ENCODE measurements at places on chromosomes 6 and 20. TPM values are rescaled to one million over a fixed set of nuclear protein-coding genes. Genes with fewer than 3 reads are reported as not detected.
A peak's percentile ranks its signal among the peaks of the same experiment; 100 is the strongest.

RIPOR2 gene
- total RNA-seq, result 2.0 TPM

SAMD3 gene
- total RNA-seq, result not detected

DNA sequence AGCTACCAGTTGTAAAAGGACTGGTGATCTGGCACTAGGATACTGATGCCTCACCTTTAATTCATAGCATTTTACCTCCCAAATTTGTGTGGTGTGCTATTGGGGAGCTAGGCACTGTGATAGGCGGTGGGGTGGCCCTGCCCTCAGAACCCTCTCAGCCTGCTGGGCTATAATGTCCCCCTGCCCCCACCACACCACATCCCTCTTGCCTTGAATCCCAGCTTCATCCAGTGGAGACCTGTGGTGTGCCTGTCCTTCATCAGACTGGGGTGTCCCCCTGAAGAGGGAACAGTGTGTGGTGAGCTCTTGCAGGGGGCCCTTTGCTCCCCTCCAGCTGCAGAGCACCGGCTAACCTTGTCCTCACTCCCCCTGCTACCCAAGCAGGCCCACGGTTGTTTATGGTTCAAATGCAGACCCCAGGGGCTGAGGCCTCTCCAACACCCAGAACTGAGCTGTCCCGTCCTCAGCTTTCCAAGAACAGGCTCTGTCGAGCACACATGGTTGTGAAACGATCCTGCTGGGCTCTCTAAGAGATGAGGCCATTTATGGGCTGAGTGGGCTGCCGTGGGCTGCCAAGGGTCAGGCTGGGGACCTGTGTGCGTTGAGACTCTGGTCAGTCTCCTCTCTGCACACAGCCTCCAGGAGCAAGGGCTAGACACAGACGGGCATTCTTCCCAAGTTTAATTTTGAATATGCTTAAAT lies 26.9 kb upstream of the VEGFA start:
- DNase-seq, result no peak

- DNase-seq, result no peak
These were observed 880.4 kb downstream of the EPHA7 start for GRCh38 chr6:92538926-92539325.

- no peak for DNase-seq
These were observed 240.9 kb upstream of the RREB1 start for GRCh38 chr6:6866656-6867403.

XKR7 gene
- not detected for total RNA-seq

DNA sequence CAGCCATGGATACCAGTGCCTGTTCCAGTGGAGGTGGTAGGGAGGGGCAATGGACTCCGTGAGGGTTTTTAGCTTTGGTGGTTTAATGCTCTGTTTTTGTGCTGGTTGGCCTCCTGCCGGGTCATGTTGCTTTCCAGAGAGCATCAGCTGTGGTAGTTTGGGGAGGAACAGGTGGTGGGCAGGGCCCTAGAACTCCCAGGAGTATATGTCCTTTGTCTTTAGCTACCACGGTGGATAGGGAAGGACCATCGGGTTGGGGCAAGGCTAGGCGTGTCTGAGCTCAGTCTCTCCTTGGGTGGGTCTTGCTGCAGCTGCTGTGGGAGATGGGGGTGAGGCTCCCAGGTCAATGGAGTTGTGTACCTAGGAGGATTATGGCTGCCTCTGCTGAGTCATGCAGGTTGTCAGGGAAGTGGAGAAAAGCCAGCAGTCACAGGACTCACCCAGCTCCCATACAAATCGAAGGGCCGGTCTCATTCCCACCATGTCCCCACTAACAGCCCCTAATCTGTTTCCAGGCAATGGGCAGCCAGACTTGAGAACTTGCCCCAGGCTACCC lies 38.9 kb downstream of the MRAP2 start:
- DNase-seq, result no peak

DNA sequence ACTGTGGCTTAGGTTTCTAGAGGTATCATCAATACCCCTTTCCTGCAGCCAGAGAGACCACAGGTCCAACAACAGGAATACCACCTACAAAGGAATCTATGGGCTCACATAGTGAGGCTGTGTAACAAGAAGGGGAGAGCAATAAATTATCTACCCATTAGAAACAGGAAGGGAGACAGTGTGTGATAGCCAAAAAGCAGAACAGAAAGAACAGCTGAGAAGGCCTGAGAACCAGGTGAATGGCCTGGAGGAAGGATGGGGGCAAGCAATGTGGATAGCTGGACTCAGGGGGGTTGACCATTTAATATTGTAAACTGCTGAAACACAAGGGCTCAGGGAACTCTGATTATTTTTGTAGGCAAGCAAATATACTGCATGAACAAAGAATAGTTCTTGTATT lies 628.2 kb downstream of the COL12A1 start:
- no peak for DNase-seq

DNA sequence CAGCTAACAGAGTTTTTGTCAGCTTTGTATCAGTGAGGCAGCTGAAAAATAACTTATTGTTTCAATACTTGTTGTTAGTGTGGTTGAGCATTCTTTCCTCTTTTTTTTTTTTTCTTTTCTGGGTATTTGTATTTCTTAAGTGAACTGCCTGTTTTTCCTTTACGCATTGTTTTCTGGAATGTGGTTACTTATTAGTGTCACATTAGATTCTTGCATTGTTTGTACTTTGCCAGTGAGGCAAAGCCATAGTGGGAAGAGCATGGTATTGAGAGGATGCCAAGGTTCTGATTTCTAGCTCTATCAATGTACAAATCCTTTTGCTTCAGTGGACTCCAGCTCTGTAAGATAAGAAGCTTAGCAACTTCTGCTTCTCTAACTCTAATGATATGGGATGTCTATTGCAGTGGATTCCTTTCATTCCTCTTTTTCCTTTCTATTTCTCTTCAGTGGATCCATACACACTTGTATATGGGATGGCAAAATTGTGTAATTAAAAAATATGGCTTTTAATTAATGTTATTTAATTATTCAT lies 3.9 kb downstream of the CDKAL1 start:
- DNase-seq, result no peak

LHFPL5 gene
- total RNA-seq, result not detected

SFTA2 gene
- total RNA-seq, result not detected

- no peak for DNase-seq
These were observed 29.6 kb downstream of the NPEPL1 start for GRCh38 chr20:58721951-58722778.

VAPB gene
- 75.3 TPM for total RNA-seq

- no peak for DNase-seq
These were observed 166.6 kb downstream of the PDSS2 start for GRCh38 chr6:107292715-107293271.

- peak; percentile 61 for DNase-seq
These were observed at the start of gene SDC4 for GRCh38 chr20:45347936-45348778. Gene SDC4 (minus strand): TSS chr20:45348424. CDS start chr20:45348384, 40 bp downstream.

- no peak for DNase-seq
These were observed 793.7 kb downstream of the GRIK2 start for GRCh38 chr6:102187186-102187585.

DNA sequence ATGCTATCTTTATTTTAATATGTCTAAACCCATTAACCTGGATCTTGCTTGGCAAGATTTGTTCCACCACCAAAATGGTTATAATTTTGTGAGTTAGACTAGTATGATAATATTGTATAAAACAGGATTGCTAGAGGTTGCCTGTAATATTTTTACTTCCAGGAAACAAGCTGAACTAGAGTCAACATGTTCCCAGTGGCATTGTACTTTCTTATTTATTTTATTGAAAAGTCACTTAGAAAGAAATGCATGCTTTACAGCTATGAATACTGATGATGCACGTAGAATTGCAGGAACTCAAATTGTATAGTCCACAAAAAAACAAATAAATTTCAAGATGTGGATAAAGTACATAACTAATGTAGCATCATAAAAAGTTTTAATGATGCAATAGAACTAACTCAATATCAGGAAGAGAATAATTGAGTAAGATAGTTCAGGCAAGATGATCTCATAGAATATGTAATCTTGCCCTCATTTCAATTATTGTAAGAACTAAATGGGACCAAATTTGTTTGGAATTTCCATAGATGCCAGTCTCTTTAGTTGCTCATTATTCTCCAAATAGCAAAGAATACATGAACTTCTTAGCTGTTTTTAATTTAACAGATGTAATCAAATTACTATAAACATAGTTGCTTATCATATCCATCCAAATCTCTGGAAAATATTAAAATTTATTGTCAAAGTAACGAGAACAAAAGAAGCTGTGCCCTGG lies 451.8 kb downstream of the COL12A1 start:
- DNase-seq, result no peak

- no peak for DNase-seq
These were observed 156.3 kb downstream of the ARID1B start for GRCh38 chr6:156933201-156934068.

DNA sequence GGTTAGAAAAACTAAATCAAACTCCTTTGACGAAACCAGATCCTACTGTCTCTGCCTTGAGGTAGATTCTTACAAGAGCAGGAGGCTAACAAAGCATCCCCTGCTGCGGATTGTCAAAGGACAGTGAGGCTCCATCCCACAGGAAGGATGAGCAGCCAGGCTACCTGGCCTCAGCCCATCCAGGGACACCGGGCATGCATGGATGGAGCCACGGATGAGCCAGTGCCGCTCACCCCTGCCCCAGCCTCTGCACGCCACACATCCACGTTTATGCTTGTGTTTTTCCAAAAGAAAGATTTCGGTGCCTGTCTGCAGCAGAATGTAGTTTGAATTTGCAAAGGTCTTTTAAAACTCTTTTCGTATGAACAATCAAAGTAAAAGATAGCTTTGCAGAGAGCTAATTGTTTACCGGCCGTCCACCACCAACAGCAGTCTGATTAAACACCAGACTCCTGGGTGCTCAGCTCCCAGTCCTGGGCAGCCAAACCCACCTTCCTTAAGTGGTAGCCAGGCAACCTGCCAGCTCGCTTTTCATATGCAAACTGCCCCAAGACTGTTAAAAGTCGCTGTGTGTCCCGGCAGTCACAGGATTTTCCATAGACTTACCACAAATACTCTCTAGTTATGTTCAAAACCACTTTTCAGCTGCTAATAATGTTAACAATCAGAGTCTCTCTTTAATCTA lies 999 bp downstream of the THBS2 start:
- DNase-seq, result no peak

ENPP1 gene
- total RNA-seq, result 1.1 TPM

ELMO2 gene
- total RNA-seq, result 25.0 TPM

DNA sequence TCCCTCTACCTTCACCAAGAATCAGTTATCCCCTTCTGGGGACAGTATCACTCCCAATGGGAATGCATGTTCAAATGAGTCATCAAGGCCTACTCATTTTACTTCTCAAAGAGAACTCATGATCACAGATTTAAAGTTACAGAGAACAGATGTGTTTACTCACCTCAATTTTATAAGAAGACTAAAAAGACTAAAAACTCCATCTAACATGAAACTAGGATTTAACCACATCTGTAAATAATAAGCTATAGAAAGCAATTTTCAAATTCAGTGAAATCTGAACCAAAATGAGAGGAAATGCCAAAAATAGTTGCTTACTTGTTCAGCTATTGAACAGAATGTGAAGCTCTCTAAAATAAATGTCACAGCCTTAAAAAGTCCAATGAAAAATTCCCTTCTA lies 300.1 kb upstream of the KCNQ5 start:
- no peak for DNase-seq

- no peak for DNase-seq
These were observed 142.6 kb upstream of the HMGN3 start for GRCh38 chr6:79377047-79377446.

GRCh38 chr20:8981482-8981881 lies 87.4 kb upstream of the PLCB4 start:
- DNase-seq, result no peak

DNA sequence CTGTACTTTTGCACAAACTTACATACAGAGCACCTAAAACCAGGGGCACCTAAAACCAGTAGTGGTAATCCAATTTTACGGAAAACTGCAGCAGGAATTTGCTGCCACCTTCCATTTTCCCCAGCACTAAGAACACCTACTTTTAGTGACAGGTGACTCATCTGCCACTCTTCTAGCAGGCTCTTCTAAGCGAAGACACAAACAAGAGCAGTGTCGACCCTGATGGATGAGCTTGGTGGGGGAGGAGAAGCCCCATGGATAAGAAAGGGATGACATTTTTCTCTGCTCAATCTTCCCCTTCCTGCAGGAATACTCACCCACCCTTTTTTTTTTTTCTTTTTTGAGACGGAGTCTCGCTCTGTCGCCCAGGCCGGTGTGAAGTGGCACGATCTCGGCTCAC lies 116.9 kb downstream of the GMPR start:
- no peak for DNase-seq

Measured in heart right ventricle (tissue), 16 donors.